D721Med (cell line): ENCODE measurements at places on chromosomes 12 and 14.
A peak's percentile ranks its signal among the peaks of the same experiment; 100 is the strongest.

DNA sequence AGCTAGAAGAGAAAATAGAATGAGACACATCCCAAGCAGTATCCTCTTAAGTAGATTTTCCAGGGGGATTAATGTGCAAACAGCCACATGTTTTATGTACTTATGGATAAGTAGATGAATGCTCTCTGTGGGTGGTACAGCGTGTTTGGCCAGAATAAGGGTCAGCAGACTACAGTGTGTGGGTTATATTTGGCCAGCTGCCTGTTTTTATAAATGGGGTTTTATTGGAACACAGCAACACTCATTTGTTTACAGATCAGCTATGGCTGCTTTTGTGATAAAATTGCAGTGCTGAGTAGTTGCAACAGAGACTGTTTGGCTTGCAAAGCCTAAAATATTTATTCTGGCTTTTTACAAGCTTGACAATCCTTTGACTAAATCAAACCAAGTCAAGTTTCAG lies 780.2 kb upstream of the SEL1L start:
- no peak for DNase-seq

- DNase-seq = no peak
Observed at GRCh38 chr12:102659200-102659911, 179.0 kb upstream of the IGF1 start.

DNA sequence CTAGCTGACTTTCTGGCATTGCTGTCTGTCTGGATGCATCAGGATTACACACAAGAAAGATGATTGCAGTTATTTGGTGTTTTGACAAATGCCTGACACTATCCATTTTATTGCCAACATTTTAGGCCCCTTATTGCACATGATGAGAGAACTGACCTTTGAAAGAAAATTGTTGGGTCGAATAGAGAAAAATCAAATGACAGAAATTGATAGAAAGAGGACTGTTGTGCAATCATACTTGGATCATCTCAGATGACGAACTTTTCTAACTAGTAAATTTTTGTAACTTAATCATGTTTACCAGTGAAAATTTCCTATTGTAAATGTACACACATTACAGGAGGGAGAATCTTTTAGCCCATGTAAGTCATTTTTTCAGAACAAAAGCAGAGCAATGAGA lies 251.5 kb upstream of the USP15 start:
- DNase-seq = no peak

DNA sequence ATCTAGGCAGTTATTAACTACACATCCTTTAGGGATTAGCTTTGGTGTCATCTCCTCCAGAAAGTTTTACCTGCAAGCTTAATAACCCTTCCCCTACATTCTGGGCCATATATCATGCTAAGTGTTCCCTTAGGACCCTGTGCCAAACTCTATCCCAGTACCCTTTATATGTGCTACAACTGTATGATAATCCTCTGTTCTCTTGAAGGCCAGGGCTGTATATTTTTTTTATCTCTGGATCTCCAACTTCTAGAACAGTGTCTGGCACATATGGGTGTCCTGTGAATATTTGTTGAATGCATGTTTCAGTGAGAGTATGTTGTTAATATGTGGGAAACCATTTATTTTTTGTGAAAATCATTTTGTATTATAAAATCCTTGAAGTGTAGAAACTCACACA lies 106.7 kb downstream of the PPM1A start:
- DNase-seq = no peak

GRCh38 chr12:73421832-73422231 lies 1115.8 kb upstream of the ATXN7L3B start:
- DNase-seq = no peak

GRCh38 chr12:9829982-9830381 lies 2.7 kb downstream of the KLRF1 start:
- no peak for DNase-seq

DNA sequence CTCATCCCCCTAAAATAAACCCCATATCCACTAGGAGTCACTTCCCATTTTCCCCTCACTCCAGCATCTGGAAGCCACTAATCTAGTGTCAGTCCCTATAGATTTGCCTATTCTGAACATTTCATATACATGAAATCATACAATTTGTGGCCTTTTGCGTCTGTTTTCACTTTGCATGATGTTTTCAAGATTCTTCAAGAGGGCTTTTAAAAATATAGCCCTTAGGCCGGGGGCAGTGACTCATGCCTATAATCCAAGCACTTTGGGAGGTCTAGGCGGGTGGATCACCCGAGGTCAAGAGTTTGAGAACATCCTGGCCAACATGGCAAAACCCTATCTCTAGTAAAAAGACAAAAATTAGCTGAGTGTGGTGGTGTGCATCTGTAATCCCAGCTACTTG lies 104.7 kb downstream of the VEZT start:
- DNase-seq = no peak

GRCh38 chr14:38517426-38517825 lies 261.5 kb upstream of the CLEC14A start:
- DNase-seq = no peak

GRCh38 chr12:29463198-29463597 lies 34.3 kb downstream of the OVCH1 start:
- no peak for DNase-seq

DNA sequence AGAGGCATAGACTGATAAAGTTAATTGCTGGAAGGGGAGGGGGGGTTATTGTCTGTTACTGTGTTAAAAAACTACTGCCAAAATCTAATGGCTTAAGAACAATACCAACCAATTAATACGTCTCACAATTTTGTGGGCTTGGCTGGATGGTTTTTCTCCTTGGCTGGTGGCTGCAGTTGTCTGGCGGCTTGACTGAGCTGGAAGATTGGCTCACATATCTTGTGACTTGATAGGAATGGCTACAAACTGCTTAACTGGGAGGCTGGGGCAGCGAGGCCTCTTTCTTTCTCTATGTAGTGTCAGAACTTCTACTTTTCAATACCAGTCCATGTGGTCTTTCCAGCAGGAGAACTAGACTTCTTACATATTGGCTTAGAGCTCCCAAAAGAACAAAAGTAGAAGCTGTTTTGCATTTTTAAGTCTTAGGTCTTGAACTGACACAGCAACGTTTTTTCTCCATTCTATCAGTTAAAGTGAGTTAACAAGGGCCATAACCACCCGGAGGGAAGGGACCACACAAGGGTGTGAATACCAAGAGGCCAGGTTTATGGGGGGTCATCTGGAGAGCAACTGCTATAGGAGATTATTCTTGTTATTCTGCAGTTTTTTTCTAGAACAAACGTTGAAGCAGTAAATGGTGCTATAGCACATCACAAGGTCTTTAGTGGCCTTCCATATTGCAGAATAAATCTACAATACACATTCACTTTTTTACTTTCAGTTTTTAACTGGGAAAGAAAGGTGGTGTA lies 46.9 kb downstream of the ZDHHC17 start:
- no peak for DNase-seq

DNA sequence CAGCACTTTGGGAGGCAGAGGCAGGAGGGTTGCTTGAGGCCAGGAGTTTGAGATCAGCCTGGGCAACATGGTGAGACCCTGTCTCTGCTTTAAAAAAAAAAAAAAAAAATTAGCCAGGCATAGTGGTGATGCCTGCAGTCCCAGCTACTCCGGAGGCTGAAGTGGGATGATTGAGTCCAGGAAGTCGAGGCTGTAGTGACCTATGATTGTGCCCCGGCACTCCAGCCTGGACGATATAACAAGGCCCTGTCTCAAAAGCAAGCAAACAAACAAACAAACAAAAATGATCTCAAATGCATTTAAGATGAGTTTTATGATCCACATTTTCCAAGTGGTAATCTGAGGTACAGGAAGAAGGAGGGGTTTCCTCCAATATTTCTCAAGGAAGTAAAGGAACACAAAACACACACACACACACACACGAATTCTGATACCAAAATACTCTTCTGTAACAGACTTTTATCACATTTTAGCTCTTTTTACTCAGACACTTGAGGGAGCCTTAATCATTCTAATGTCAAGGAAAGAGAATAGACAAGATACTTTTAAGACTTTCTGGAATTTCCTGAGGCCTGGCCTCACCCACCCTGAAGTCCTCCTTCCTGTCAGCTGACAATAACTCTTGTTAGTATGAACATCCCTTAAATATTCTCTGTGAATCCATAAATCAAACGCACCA lies 44.4 kb upstream of the CERS5 start:
- no peak for DNase-seq

DNA sequence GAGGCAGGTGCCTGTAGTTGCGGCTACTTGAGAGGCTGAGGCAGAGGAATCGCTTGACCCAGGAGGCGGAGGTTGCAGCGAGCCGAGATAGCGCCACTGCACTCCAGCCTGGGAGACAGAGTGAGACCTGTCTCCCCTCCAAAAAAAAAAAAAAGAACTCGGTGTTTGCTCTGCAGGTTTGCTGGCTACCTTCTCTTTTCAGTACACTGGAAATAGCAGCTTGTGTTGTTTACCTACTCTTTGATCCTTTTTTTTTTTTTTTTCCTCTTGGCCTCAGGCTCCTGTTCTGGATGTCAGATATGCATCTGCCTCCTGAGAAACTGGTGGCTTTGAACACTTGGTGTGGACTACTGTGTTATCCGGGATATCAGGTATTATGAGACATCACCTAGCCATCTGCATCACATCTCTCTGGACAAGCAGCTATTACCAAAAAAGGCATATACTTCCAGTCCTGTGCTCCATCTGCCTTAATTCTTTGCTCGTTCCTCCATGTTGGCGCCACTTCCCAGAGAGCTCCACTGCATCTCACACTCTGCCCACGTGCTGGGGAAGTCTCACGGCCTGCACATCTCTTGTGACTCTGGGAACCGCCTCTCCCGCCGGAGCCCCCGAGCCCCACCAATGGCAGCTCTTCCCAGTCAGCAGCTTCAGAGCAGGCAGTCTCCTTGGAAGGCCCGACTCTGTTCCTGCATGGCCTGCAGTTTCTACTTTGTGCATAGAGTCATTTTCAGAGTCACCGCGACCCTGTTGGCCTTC lies 50.9 kb upstream of the TRAF3 start:
- DNase-seq = no peak

- DNase-seq = no peak
Observed at GRCh38 chr14:29629839-29630238, 297.8 kb downstream of the PRKD1 start.

DNA sequence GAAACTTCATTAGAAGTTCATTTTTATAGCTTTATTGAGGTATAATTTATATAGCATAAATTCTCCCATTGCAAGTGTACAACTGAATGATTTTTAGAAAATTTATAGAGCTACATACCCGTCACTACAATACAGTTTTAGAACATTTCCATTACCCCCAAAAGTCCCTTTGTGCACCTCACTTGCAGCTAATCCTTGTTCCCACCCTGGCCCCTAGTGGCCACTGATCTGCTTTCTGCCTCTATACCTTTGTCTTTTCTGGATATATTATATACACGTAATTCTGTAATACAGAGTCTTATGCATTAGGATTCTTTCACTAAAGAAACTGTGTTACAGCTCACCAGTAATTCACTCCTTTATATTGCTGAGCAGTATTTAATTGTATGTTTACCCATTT lies 145.1 kb upstream of the DIO2 start:
- no peak for DNase-seq

- DNase-seq = no peak
Observed at GRCh38 chr12:52250048-52250990, 17.3 kb downstream of the KRT7 start.

- no peak for DNase-seq
Observed at GRCh38 chr14:105149146-105149781, 19.3 kb downstream of the JAG2 start.

DNA sequence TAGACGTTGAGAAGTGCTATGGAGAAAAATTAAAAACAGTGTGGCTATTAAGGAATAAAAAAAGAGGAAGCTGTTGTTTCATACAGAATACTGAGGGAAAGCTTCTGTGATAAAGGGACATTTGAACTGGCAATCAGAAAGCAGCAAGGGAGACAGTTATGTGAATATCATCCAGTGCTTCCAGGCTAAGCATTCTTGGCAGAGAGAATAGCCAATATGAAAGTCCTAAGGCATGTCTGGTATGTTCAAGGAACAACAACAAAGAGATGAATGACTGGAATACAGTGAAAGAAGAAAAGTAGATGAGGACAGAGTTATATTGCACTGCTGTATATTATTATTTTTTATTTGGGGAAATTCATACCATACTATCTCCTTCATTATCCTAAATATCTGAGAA lies 23.9 kb downstream of the SCAF11 start:
- no peak for DNase-seq

- no peak for DNase-seq
Observed at GRCh38 chr12:56684745-56685359, 3.2 kb downstream of the PTGES3 start.

- DNase-seq = peak; percentile 72
Observed at GRCh38 chr14:63045234-63045611, at the start of gene KCNH5. Gene KCNH5 (minus strand): TSS chr14:63045458. CDS start chr14:63045186, 272 bp downstream.

DNA sequence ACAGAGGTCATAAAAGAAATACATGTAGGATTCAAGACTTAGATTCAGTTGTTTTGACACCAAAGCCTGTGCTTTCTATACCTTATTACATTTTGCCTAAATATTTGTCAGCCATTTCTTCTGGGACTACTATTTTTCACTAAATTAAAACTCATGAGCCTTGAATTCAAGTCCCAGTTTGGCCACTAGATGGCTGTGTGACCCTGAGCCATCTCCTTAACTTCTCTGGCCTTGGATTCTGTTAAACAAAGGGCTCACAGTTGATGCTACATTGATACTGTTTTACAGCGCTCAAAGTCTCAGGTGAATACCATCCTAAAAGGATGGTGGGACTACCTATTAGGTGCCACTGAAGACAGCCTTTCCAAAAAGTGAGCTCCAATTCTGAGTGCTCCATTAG lies 39.6 kb upstream of the CCDC198 start:
- no peak for DNase-seq

GRCh38 chr12:62963486-62964041 lies 28.6 kb upstream of the PPM1H start:
- no peak for DNase-seq

GRCh38 chr12:50786498-50787231 lies 22.8 kb downstream of the ATF1 start:
- DNase-seq = no peak

DNA sequence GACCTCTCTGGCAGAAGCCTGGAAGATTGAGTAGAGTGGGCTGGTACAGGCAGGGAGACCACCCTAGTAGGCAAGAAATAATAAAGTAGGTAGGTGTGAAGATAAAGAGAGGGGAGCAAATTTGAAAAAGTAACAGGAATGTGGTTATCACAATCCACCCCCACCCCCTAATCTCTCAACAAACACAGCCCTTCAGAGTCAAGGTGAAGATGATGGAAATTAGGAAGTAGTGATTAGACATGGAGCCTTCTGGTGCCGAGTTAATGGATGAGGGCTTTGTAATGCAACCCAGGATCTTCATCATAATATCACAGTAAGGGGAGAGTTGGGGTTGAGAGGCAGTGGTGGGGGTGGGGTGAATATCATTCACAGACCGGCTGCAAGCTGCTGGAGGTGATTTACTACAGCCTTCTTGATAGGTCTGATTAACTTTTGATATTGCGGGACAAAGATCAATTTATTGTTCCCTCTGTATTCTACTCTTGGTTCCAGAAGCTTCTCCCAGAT lies 29.2 kb upstream of the CRY1 start:
- no peak for DNase-seq

GRCh38 chr12:15710860-15711510 lies 78.2 kb downstream of the EPS8 start:
- DNase-seq = no peak

DNA sequence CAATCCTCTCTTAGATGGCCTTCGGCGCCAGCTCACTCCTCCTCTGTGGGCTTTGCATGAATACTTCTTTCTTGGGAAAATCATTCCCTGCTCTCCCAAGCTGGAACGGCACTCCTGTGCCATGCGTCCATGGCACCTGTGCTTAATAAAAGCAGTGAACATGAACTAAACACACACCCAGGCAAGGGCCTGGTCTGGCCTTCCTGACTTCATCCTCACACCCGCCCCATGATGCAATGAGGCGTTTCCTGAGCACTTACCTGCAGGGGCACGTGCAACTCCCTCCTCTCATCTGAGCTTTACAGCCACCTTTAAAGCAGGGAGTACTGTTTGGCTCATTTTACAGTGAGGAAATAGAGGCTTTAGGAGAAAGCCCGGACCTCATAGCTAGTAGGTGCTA lies 219.8 kb downstream of the SLC41A2 start:
- DNase-seq = no peak
